ENCODE measurements at places on chromosomes 5 and 9. TPM values are rescaled to one million over a fixed set of nuclear protein-coding genes. Genes with fewer than 3 reads are reported as not detected.

Gene MPDZ
- total RNA-seq, result not detected

Gene CDH9
- not detected for total RNA-seq

Gene C7
- total RNA-seq, result not detected

Gene IFNA21
- total RNA-seq, result not detected

Gene ANKRD34B
- total RNA-seq, result not detected

Gene IL13
- 0.30 TPM for total RNA-seq
